ENCODE measurements at places on chromosomes 5 and 9.

- no peak for DNase-seq
These were observed 66.0 kb downstream of the GNAQ start for GRCh38 chr9:77965445-77966123.

- DNase-seq = no peak
These were observed 18.3 kb upstream of the ZFYVE16 start for GRCh38 chr5:80389580-80389979.

DNA sequence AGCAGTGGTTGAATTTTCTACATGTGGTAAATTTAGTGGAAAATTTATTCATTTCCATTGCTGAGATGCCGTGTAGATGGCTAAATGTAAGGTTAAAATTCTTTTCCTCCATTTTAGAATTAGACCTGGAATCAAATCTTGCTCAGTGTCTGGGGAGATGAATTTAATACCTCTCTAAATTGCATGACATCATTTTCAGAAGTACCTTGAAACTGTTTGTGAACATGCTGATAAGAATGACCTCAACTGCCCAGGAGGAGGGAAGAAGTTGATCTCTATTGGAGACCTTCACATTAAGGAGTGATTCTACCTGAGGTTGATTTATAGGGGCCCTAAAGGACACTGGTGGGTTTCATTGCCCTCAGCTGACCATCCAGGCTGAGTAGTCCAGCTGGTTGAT, 116.7 kb upstream of the EGFLAM start:
- DNase-seq = no peak

DNA sequence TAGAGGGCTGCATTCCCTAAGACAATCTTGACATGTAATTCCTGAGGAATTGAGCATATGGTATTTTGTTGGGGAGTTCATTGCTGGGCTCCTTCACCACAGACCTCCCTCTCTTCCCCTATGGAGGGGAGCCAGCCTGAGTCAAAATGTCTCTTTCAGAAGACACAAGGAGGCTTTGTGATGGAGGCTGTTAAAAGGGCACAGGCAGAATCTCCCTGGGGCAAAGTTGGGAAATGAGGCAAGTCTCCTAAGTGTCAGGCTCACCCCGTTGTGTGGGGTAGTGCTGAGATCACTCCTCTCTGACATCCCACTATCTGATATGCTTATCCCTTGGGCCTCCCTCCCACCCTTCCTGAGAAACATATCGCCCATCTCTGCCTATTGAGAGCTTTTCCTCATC, 30.6 kb downstream of the GFRA3 start:
- no peak for DNase-seq

DNA sequence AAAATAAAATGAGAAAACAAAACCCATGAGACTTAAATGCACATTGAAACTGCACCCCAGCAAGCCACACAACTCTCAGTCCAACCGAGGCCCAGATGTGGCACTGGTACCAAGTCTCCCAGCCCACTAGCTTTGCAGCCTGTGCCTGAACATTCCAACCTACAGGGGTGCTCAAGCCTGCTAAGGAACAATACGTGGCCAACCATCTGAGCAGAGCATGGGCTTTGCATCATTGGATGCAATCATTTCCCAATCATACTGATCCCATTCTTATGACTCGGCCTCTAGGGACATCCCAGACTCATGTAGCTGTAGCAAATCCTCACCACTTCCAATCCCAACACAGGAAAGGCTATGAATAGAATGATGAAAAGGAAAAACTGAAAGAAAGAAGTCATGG, 297.2 kb downstream of the SPOCK1 start:
- DNase-seq = no peak

DNA sequence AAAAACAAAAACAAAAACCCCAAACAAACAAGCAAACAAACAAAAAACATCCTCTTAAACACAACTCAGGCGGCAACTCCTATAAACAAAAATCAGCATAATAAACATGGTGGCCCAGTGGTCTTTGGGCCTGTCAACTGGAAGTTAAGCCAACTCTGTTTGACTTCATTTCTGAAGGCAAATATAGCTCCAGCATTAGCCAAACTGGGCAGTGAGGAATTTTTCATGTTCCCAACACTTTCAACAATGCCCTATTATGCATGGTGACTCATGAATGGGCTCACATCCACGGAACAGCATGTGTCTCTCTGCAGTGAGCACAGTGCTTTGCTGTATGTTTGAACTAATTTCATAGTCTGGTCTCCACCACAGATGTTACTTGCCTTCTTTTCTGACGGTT, 143.9 kb upstream of the STC2 start:
- peak; percentile 44 for DNase-seq

GRCh38 chr5:38249301-38249700, 9.1 kb upstream of the EGFLAM start:
- no peak for DNase-seq

DNA sequence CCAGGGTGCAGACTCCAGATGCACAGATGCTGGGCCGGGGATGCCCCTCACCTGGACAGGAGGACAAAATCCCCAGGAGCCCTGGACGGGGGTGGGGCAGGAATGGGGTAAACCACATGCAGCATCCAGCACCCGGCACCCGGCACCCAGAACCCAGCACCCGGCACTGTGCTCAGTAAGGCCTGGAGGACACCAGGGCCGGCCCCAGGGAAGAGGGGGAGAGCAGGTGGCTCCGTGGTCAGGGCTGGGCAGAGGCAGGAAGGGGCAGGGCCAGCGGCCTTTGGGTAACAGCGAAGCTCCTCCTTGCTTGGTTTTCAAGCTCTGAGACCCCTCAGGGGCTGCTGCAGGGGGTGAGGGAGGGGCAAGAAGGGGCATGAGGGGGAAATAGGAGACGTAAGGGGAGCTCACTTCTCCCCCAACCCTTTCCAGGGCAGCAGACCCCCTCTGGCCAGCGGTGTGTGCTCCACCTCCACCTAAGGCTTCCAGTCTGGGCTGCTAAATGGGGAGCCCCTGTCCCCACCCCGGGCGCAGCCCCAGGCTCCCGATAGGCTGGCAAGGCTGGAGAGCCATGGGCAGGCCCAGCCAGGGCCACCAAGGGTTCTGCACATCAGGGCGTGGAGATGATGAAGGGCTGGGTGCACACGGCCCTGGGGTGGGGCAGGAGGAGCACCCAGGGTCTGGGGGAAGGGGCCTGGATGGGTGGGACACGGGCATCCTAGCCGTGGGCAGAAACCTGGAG, 17.8 kb upstream of the SLC6A19 start:
- no peak for DNase-seq

- DNase-seq = no peak
These were observed 15.6 kb upstream of the PRKAA1 start for GRCh38 chr5:40813698-40814281.

- no peak for DNase-seq
These were observed 60.7 kb downstream of the MED27 start for GRCh38 chr9:132018957-132019405.

DNA sequence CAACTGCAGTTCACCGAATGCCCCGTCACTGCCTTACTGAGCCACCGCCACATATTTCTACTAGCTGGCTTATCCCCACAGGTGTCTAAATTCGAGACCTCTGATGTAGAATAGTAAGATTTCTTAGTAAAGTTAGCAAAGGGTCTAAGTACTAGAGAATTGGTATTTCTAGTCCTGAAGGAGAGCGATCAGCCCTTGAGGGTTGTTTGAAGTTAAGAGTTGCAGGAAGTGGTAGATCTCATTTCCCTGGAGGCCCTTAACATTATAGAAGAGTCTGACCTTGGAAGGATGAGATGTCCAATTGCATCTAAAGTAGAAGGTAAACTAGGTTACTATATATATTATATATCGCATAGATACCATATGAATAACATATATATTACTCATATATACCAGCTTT, 451.8 kb downstream of the CCDC171 start:
- no peak for DNase-seq

GRCh38 chr9:93122721-93123221, 11.3 kb downstream of the NINJ1 start:
- DNase-seq = no peak

GRCh38 chr5:136699651-136700050, 334.3 kb upstream of the TRPC7 start:
- no peak for DNase-seq
